SK-MEL-5 (cell line): ENCODE measurements at places on chromosomes 6 and 20. TPM values are rescaled to one million over a fixed set of nuclear protein-coding genes. Genes with fewer than 3 reads are reported as not detected.
A peak's percentile ranks its signal among the peaks of the same experiment; 100 is the strongest.

- DNase-seq, result no peak
Measured at GRCh38 chr6:163830641-163831040, 416.1 kb downstream of the QKI start.

GRCh38 chr20:13120471-13120870, 100.6 kb upstream of the ISM1 start:
- DNase-seq, result no peak

GRCh38 chr6:33854572-33855030, 50.8 kb upstream of the MLN start:
- DNase-seq, result no peak

GRCh38 chr20:10800288-10800687, 126.5 kb upstream of the JAG1 start:
- DNase-seq, result no peak

DNA sequence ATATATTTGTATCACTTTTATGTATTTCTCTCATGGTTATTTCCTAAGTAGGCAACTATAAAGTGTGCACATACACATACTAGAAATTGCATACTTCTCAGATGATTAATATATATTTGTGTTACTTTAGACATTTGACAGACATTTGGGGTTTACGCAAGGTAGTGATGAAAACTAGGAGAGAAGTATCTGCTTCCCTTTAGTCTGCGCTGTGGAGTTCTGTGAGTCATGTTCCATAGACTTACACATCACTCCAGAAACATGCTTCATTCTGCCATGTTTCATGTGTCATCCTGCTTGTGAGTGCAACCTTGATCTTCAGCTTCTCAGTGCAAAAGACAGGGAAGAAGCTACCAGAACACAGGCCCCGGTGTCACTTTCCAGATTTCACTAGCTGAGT, 200.7 kb upstream of the BMP2 start:
- no peak for DNase-seq

DNA sequence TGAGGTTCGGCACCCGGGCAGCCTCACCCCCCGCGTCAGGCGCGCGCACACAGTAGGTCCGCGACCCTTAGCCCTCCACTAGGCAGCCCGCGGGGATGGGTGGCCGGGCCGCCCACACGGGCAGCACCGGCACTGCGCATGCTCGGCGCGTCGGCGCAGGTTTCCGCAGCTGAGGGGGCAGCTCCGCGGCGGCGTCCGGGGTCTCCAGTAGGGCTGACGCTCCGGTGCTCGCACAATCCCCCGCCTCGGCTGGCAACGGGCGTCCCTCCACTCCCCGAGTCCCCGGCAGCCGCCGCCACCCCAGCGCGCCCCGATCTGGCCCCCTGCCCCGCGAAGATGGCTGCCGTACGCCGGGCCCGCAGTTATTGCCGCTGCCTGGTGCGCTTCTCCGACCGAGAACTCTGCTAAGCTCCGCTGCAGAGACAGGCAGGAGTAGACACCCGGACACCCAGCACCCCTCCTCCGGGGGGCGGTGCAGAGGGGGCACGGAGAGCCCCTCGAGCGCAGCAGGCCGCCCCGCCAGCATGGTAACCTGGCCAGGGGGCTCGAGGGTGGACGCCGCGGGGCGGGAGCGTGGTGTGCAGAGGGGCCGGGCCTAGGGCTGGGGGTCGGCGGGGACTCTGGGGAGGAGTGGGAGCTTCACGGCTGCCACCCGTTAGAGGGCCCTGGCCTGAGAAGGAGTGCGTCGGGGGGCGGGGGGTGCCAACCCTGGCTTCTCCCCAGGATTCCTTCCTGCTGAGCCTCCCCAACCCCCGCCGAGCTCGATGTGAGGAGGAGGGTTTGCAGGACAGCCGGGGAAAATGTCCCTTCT, at the start of gene FBXO9:
Gene FBXO9, plus strand, starts transcription at position 139 of the 811 bp plus-strand sequence. Its CDS starts 386 bp downstream, at position 525.
- DNase-seq, result peak; percentile 57

DNA sequence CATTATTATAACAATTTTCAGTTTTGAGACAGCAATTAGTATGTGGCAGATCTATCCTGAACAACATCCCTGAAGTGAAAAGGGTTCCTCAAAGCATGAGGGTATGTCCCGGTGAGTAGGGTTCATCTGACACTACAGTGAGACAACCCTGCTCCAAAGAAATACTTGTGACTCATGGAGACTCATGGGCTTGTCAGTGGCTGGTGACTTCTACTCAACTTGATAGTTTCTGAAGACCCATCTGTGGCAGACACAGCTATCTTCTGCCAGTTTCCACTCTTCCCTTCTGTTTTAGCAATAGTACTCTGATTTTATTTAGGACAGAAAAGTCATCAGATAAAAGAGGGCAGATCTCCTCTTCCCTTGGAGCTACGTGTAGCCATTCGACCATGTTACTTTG, 41.4 kb downstream of the MAP3K7 start:
- DNase-seq, result no peak

DNA sequence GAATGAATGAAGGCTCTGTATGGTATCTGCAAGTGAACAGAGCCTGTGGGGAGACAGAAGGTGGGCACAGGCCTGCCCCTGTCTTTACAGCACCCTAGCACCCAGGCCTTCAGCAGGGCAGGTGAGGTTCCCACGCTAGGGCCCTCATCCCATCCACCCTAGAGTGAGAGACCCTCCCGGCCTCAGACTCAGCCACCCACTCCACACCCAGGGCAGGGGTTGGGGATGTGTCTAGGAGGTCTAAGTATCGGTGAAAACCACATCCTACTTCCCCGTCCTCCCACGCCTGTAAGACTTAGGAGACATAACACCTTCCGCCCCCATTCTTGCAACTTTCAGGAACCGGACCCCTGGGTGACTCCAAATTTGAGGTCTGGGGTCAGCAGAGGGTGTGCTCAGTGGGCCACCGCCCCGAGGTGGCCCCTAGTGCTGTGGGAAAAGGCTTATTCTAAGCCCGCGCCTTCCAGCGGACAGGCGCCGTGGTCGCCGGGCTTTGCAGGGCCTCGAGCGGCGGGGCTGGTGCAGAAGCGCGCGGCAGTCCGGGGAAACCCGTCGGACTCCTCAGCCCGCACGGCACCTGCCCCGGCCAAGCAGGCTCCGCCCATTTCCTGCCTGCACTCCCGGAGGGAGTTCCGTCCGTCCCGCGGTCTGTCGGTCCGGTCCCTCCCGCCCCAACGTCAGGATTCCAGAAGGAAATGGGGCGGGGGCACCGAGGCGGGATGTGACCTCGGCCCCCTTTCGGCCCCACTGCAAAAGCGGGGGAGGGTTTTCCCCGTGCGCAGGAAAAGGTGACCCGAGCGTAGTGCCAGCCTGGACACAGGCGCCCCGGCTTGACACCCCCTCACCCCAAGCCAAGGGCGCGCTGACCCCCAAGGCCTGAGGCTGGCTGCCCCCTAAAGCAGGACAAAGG, 868 bp downstream of the SAMD10 start:
- no peak for DNase-seq

DNA sequence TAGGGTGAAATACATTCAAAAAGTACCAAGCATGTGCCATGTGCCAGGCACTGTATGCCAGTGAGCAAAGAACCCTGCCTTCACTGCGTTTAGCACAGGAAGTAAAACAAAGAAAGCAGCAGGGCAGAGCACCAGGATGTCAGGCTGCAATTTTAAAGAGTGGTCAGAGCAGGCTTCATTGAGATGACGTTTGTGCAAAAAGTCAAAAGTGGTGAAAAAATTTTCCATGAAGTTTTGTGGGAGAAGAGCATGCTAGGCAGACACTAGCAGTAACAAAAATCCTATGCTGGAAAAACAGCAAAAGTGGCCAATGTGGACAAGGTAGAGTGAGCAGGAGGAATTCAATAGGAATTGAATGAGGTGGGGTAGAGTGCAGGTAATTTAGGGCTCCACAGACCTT, 31.3 kb downstream of the AKIRIN2 start:
- DNase-seq, result no peak

- DNase-seq, result no peak
Measured at GRCh38 chr6:1028723-1029122, 283.2 kb upstream of the FOXQ1 start.

DNA sequence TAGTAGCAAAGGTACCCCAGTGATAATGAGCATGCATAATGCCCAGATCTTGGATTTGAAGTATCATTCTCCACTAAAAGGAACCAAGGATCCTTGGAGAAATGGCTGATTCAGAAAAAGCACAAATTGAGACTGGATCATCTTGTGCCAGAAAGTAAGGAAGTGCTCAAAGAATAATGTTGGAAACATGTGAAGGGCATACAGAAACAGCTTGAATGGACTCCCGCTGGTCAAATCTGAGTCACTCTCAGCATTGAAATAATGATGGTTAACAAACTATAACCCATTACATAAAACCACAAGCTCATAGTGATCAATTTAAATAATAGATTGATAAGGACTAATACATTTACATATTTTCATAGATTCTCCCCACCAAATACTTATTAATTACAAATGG, 3.6 kb upstream of the OSTM1 start:
- no peak for DNase-seq

DNA sequence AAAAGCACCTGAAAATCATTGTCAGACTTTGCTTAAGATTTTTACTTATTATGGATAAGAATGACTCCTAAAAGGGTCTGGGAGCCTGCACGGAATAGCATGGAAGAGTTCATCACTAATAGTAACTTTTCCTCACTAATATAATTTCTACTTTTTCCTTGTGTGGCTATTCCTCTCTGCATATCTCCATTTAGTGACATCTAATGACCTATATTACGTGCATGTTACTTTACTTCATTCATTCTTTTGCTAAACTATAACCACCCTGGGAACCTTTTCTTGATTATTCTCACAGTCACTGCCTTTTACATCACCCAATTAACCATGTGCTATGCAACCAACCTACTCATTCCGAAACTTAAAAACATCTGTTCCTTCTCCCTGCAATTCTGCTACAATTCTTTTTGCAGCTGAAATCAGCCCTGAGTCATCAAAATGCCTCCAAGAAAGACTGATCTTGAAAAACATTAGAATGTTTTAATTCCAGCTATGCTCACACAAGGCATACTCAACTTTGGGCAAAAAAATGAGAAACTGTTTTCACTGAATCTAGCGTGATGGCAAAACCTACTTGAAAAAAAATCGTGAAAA, 313.3 kb downstream of the RNGTT start:
- no peak for DNase-seq

- peak; percentile 78 for DNase-seq
Measured at GRCh38 chr20:10674684-10675449, 1.1 kb upstream of the JAG1 start.

GRCh38 chr6:100657678-100658330, 193.1 kb upstream of the SIM1 start:
- peak; percentile 54 for DNase-seq

- DNase-seq, result no peak
Measured at GRCh38 chr6:8139451-8139850, 37.1 kb upstream of the EEF1E1 start.

- DNase-seq, result no peak
Measured at GRCh38 chr20:31718952-31719643, 3.6 kb downstream of the BCL2L1 start.

- DNase-seq, result no peak
Measured at GRCh38 chr6:117077300-117077699, 188.1 kb upstream of the VGLL2 start.

GRCh38 chr6:71294121-71294523, 5.5 kb downstream of the OGFRL1 start:
- DNase-seq, result no peak

DNA sequence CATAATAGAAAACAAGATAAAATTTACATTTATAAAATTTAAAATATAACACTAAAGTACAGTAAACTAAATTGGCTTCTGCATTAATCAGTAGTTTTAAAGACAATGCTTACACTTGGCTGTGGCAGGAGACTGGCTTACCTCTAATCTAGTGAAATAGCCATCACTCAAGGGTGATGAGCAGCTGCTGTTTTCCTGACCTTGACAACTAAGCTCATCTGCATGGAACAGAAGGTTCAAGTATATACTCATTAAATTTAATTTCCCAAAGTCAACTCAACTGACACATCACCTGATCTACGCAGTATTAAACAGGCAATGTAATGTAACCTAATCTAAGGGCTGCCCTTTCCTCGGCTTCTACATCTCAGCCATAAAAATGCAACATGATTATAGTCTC, 14.5 kb downstream of the TMX4 start:
- DNase-seq, result no peak

GRCh38 chr20:33551778-33552177, 61.9 kb downstream of the CBFA2T2 start:
- DNase-seq, result no peak

DNA sequence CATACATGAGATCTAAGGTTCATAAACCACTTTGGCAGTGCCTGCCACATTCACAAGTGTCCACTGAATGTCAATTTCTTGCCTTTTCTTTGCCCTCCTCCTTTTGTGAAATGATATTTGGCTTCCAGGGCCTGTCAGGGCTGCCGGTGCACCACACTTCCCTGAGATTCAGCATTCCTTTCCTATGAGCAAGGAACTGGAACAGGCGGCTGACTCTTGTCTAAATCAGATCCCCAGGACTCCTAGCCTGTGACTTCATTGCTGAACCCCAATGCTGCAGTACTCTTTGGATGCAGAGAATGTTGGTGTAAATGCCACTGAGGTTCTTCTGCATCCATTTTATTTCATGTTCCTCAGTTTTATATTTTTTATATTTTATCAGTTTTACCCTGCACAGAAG, 172.2 kb downstream of the ARID1B start:
- DNase-seq, result no peak

GRCh38 chr20:4556781-4557180, 164.9 kb upstream of the PRND start:
- DNase-seq, result no peak

DBNDD2 gene
- total RNA-seq, result 0.77 and 1.5 TPM in 2 replicates

MAS1 gene
- not detected in 2 replicates for total RNA-seq

NKAIN4 gene
- total RNA-seq, result not detected in 2 replicates

SUMO4 gene
- 0.43 TPM in 1 of 2 replicates, not detected in the other for total RNA-seq

LPA gene
- total RNA-seq, result not detected in 2 replicates

SERAC1 gene
- total RNA-seq, result 6.6 and 6.7 TPM in 2 replicates

MYBL2 gene
- total RNA-seq, result 10.4 and 14.1 TPM in 2 replicates

RIPOR3 gene
- not detected in 2 replicates for total RNA-seq

DDO gene
- total RNA-seq, result 1.7 and 2.3 TPM in 2 replicates

SMOC2 gene
- 0.05 TPM in 1 of 2 replicates, not detected in the other for total RNA-seq

VAPB gene
- 26.7 and 27.8 TPM in 2 replicates for total RNA-seq

SSTR4 gene
- not detected in 2 replicates for total RNA-seq

PPIL4 gene
- 21.3 and 22.0 TPM in 2 replicates for total RNA-seq
